ENCODE measurements at places on chromosomes 12 and 14. TPM values are rescaled to one million over a fixed set of nuclear protein-coding genes. Genes with fewer than 3 reads are reported as not detected.

GRCh38 chr12:76518699-76519098 is 40.9 kb downstream of the OSBPL8 start:
- no peak overlapping the region for H3K4me3 ChIP-seq
- no peaks in the 10 kb centered on the region for H3K36me3 ChIP-seq
- no peaks in the 10 kb centered on the region for H3K4me1 ChIP-seq
- no peak for DNase-seq
- no peaks in the 10 kb centered on the region for H3K27me3 ChIP-seq
- H3K27ac ChIP-seq, result no peak overlapping the region

DNA sequence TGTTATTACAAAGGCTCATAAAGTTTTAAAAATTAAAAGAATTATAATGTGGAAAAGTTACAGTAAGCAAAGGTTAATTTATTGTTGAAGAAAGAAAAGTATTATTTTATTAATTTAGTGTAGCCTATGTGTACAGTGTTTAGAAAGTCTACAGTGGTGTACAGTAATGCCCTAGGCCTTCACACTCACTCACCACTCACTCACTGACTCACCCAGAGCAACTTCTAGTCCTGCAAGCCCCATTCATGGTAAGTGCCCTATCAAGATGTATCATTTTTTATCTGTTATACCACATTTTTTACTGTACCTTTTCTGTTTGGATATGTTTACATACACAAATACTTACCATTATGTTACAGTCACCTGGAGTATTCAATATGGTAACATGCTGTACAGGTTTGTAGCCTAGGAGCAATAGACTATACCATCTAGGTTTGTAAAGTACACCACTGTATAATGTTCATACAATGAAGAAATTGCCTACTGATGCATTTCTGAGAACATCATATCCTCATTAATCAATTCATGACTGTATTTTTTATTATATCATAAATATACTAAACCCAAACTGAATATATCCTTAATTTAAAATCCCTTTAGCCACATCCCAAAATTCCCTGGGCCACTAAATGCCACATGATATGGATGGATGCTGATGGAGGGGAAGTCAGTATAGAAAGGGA is 43.6 kb upstream of the NID2 start:
- no peaks in the 10 kb centered on the region for H3K4me1 ChIP-seq
- no peaks in the 10 kb centered on the region for H3K36me3 ChIP-seq
- no peaks in the 10 kb centered on the region for H3K27me3 ChIP-seq
- no peak overlapping the region for H3K27ac ChIP-seq
- no peak overlapping the region for H3K4me3 ChIP-seq
- no peak for DNase-seq

SLC41A2 gene
- total RNA-seq, result 8.4 TPM

POTEG gene
- not detected for total RNA-seq

CCNT1 gene
- 22.9 TPM for total RNA-seq

ANKS1B gene
- 38.4 TPM for total RNA-seq

TAPBPL gene
- total RNA-seq, result 21.9 TPM

AMIGO2 gene
- 2.1 TPM for total RNA-seq

DNA sequence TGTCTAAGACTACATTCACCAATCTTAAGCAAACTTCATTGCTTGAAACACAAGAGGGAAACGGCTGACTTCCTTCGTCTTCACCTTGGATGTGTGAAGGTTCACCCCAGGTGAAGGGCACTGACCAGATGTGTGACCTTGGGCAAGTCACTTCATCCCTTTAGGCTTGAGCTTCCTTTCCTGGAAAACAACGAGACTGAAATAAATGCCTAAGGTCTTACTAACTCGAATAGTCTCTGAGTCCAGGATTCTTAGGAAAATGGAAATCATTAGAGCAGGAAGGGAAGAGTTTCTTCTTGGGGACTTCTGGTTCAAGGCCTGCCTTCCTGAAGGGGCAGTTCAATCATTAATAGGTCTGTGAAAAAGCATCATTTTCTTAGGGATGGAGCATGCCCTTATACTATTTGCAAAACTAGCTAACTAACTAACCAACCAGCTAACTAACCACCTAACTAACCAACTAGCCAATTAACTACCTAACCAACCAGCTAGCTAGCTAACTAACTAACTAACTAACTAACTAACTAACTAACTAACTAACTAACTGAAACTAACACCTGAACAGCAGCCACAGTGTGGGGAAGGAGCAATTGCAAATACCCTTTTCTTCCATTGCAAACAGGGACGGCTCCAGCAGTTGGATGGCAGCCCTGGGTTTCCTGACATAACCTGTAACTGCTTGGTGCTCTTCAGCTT is 31.5 kb upstream of the EMP1 start:
- DNase-seq, result no peak
- no peaks in the 10 kb centered on the region for H3K36me3 ChIP-seq
- no peak overlapping the region for H3K4me3 ChIP-seq
- H3K4me1 ChIP-seq, result peaks cover 3% of the 10 kb centered on the region
- no peaks in the 10 kb centered on the region for H3K27me3 ChIP-seq
